Activated CD8-positive, alpha-beta T cell treated with anti-CD3 and anti-CD28 coated beads, Interleukin-2, amount 10 ng/mL, durations not matched to agents 7 days and 5 days (primary cell): ENCODE measurements at places on chromosomes 6 and 20.

DNA sequence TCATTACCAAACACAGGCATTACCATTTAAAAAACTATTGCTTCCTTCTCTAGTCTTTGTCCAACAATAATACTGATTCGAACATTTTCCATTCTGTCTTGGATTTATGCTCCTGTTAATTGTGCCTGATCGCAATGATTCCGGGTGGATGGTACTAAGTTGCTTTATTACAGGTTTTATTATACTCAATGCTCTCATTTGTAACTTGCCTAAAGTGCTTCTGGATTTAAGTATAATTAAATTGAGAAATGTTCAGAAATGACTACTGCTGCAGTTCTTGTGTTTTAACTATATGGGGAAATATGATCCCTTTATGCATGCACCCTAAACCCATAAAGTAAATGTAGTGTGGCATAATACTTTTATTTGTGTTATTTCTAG, 7.2 kb downstream of the TFAP2A start:
- peaks cover 29% of the 10 kb centered on the region for H3K4me1 ChIP-seq
- no peak for DNase-seq
- H3K27ac ChIP-seq: no peak overlapping the region
- peaks cover 32% of the 10 kb centered on the region for H3K36me3 ChIP-seq
- no peak overlapping the region for H3K4me3 ChIP-seq
- peaks cover 70% of the 10 kb centered on the region for H3K27me3 ChIP-seq

DNA sequence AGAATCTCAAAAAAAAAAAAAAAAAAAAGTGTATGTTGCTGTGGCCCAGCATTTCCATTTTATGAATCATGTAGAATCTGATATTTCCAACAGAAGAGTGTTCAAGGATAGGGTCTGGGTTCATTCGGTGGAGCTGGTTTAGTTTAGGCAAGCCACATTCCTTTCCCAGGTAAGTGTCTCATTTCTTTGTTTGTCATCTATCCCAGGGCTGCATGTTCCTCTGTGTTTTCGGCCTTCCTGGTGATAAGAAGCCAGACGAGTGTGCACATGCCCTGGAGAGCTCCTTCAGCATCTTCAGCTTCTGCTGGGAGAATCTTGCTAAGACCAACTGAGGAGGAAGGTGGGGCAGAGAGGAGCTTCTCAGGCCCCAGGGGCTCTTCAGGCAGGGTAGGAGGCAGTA, 38.2 kb downstream of the NFYA start:
- H3K4me3 ChIP-seq: no peak overlapping the region
- H3K4me1 ChIP-seq: no peaks in the 10 kb centered on the region
- no peaks in the 10 kb centered on the region for H3K27me3 ChIP-seq
- no peaks in the 10 kb centered on the region for H3K36me3 ChIP-seq
- no peak overlapping the region for H3K27ac ChIP-seq

DNA sequence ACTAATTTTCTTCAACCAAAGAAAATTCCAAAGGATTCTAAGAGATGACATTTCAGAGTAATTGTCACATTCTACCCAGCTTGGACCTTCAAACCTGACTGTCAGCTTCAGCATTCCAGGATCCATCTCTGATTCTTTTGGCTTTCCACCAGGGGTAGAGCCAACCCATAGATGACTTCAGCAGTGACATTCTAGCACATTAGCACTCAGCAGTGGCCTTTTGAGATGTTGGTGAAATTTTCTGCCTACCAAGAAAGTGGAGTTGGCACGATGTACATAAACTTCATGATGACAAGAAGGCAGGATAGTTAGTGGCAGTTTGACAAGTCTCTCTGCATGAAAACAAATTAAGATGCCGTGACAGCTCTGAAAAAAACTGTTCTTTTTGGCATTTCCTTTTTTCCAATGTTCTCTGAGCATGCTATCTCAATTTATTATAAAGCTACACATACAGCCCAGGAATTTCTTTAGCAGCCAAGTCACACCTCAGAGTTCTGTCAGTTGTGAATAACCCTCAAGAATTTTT, 466.5 kb upstream of the RNF217 start:
- H3K36me3 ChIP-seq: no peaks in the 10 kb centered on the region
- no peak for DNase-seq
- no peaks in the 10 kb centered on the region for H3K4me1 ChIP-seq
- H3K4me3 ChIP-seq: no peak overlapping the region

- H3K27ac ChIP-seq: no peak overlapping the region
- H3K27me3 ChIP-seq: no peaks in the 10 kb centered on the region
- H3K4me1 ChIP-seq: no peaks in the 10 kb centered on the region
- H3K4me3 ChIP-seq: no peak overlapping the region
- no peak for DNase-seq
Measured at GRCh38 chr6:82712826-82713225, 349.2 kb downstream of the TPBG start.

DNA sequence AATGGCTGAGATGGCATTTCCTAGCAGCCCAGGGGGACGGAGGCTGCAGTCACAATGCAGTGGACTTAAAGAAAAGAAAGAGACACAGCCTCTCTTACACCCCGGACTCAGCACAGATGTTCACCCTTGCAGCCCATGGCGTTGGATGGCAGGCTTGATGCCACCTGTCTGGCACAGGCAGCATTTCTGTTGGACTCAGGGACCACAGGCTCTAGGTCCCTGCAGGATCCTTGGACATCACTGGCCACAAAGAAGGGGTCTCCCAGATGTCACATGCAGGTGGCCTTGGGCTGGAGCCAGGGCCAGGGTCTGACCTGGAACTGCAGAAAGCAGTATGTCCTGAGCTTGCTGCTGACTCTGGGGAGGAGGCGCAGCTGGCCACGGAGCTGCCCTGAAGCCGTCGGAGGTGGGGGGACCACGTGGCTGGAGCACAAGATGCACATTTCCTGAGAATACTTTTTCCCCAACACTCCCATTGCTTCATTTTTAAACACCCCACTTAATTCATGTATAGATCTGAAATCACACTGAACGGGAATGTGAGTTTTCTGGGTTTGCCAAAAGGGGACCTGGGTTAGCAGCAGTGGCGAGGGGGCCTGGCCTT, 102.3 kb upstream of the SULF2 start:
- no peaks in the 10 kb centered on the region for H3K36me3 ChIP-seq
- H3K27me3 ChIP-seq: no peaks in the 10 kb centered on the region
- H3K4me3 ChIP-seq: no peak overlapping the region
- no peak overlapping the region for H3K27ac ChIP-seq
- H3K4me1 ChIP-seq: no peaks in the 10 kb centered on the region

DNA sequence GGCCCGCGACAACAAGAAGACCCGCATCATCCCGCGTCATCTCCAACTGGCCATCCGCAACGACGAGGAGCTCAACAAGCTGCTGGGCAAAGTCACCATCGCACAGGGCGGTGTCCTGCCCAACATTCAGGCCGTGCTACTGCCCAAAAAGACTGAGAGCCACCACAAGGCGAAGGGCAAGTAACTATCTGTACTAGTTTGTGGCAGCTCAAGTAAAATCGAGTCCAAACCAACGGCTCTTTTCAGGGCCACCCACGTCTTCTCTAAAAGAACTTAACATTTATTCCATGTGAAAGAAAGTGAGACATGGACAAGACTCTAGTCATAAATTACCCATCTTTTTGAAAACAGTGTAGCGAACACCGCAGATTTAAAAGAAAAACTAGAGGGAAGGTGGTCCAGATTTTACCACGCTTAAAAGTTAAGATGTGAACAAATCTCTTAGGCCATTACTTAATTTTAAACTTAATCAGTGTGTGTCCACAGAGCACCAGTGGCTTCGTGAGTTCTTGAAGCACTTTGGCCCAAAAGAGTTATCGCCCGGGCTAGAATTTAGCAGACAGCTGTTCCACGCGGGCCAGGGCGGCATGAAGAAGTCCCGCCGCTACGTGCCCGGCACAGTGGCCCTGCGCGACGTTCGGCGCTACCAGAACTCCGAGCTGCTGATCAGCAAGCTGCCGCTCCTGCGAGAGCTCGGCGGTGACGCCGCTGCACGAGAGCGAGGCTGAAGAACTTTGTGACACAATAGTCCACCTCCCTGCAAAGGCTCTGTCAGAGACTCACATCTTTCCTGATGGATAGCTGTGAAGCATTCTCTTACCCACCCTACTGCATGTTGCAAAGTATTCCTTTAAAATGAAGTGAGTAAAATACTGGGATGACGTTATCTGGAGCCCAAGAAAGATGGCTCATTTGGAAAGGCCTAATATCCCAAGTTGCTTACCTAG, 113.9 kb upstream of the PRSS16 start:
- peaks cover 12% of the 10 kb centered on the region for H3K36me3 ChIP-seq
- H3K4me1 ChIP-seq: peaks cover 69% of the 10 kb centered on the region
- no peak overlapping the region for H3K27ac ChIP-seq
- H3K27me3 ChIP-seq: no peaks in the 10 kb centered on the region
- no peak overlapping the region for H3K4me3 ChIP-seq
- peak; percentile 86 for DNase-seq

GRCh38 chr6:151757506-151757955, 50.0 kb upstream of the ESR1 start:
- peaks cover 4% of the 10 kb centered on the region for H3K36me3 ChIP-seq
- H3K27me3 ChIP-seq: no peaks in the 10 kb centered on the region
- H3K27ac ChIP-seq: peak overlapping the region; percentile 75
- peaks cover 20% of the 10 kb centered on the region for H3K4me1 ChIP-seq
- H3K4me3 ChIP-seq: no peak overlapping the region
- DNase-seq: peak; percentile 36

GRCh38 chr6:145137425-145137824, 597.9 kb downstream of the EPM2A start:
- no peaks in the 10 kb centered on the region for H3K36me3 ChIP-seq
- H3K27me3 ChIP-seq: no peaks in the 10 kb centered on the region
- no peak overlapping the region for H3K27ac ChIP-seq
- no peaks in the 10 kb centered on the region for H3K4me1 ChIP-seq
- DNase-seq: no peak

GRCh38 chr6:169692516-169692915, 9.3 kb downstream of the WDR27 start:
- no peak overlapping the region for H3K27ac ChIP-seq
- H3K36me3 ChIP-seq: peaks cover 25% of the 10 kb centered on the region
- no peaks in the 10 kb centered on the region for H3K27me3 ChIP-seq
- peaks cover under 1% of the 10 kb centered on the region for H3K4me1 ChIP-seq
- no peak overlapping the region for H3K4me3 ChIP-seq

- H3K36me3 ChIP-seq: no peaks in the 10 kb centered on the region
- H3K4me1 ChIP-seq: no peaks in the 10 kb centered on the region
- no peak for DNase-seq
- H3K4me3 ChIP-seq: no peak overlapping the region
Measured at GRCh38 chr6:161583584-161583983, 309.7 kb upstream of the AGPAT4 start.

DNA sequence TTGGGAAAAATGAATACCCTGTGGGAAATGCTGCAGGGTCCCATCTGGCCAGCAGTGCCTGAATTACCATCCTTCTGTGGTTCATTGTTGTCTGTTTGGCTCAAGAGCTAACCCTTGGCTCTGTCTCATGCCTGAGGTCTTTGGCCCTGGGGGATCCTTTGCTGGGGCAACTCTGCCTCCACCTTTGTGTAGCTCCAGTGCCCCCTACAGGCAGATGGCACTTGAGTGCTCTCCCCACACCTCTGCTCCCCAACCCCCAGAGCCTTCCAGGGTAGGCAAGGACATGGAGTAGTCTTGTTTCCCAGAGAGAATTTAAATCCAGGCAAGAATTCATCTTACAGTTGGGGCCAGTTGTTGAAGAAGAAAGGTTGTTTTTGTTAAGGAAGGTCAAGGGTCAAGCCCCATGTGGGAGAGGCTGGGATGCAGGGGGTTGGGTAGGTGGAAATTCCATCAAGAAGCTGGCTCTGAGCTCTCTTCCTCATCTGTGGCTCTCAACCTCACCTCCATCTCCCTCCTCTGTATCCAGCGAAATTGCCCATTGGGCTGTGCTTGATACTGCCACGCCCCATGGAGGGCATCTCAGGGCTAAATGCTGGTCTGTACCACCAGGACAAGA, 44.2 kb downstream of the ZNF831 start:
- H3K4me1 ChIP-seq: peaks cover 17% of the 10 kb centered on the region
- H3K36me3 ChIP-seq: peaks cover 1% of the 10 kb centered on the region
- no peaks in the 10 kb centered on the region for H3K27me3 ChIP-seq
- H3K27ac ChIP-seq: peak overlapping the region; percentile 61
- no peak overlapping the region for H3K4me3 ChIP-seq

- peak overlapping the region; percentile 50 for H3K27ac ChIP-seq
- peaks cover 40% of the 10 kb centered on the region for H3K36me3 ChIP-seq
- H3K27me3 ChIP-seq: no peaks in the 10 kb centered on the region
- no peak overlapping the region for H3K4me3 ChIP-seq
Measured at GRCh38 chr6:111662794-111663593, 57.3 kb upstream of the TRAF3IP2 start.

GRCh38 chr6:112279031-112279935, 24.9 kb upstream of the LAMA4 start:
- no peak overlapping the region for H3K27ac ChIP-seq
- H3K36me3 ChIP-seq: no peaks in the 10 kb centered on the region
- peaks cover 77% of the 10 kb centered on the region for H3K27me3 ChIP-seq
- no peak for DNase-seq

GRCh38 chr6:124010574-124010973, 206.9 kb downstream of the NKAIN2 start:
- no peaks in the 10 kb centered on the region for H3K27me3 ChIP-seq
- H3K4me3 ChIP-seq: no peak overlapping the region
- H3K4me1 ChIP-seq: no peaks in the 10 kb centered on the region
- no peak for DNase-seq
- H3K36me3 ChIP-seq: no peaks in the 10 kb centered on the region
- no peak overlapping the region for H3K27ac ChIP-seq

- no peaks in the 10 kb centered on the region for H3K36me3 ChIP-seq
- H3K27me3 ChIP-seq: peaks cover 7% of the 10 kb centered on the region
- DNase-seq: no peak
- no peak overlapping the region for H3K4me3 ChIP-seq
- H3K4me1 ChIP-seq: no peaks in the 10 kb centered on the region
Measured at GRCh38 chr6:15755526-15755925, 92.7 kb upstream of the DTNBP1 start.

DNA sequence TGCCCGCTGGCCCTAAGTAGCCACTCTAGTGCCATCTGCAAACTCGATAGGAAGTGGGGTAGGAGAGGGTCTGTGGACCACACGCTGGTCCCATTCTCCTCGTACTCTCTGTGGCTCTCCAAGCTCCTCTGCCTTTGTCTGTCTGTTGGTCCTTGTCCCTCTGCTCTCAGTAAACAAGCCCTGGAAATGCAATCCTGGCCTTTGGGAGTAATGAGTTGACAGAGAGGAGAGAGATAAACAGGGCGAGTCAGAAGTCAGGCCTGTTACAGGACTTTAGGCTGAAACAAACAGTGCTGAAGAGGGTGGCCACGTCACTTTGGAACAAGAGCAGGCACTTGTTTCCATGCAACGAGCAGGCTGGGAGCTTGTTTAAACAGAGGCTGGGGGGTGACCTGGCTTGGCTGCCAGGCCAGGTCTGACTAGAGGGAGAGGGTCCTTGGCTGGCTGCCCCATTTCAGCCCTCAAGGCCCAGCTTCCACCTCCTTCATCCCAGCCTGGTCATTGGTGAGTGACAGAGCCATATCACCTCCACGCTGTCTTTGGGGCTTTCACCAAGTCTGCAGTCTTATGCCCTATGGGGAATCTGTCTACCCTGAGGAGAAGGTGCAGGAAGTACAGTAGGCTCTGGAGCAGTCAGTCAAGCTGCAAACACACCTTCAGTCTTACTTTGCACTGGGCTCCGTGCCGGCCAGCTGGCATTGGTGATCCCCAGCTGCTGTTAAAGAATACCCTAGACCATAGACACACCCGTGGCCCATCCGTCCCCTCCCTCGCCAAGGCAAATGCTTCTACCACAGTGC, 22.6 kb downstream of the FOXP4 start:
- no peak for DNase-seq
- H3K36me3 ChIP-seq: peaks cover 16% of the 10 kb centered on the region
- H3K4me1 ChIP-seq: no peaks in the 10 kb centered on the region
- H3K27ac ChIP-seq: no peak overlapping the region

GRCh38 chr6:98986071-98986615, 38.4 kb upstream of the FBXL4 start:
- no peak for DNase-seq
- peaks cover 12% of the 10 kb centered on the region for H3K27me3 ChIP-seq
- no peak overlapping the region for H3K4me3 ChIP-seq
- H3K36me3 ChIP-seq: no peaks in the 10 kb centered on the region
- H3K4me1 ChIP-seq: no peaks in the 10 kb centered on the region
